NCI-H2081 (cell line): ENCODE measurements at places on chromosomes 5 and 9.

DNA sequence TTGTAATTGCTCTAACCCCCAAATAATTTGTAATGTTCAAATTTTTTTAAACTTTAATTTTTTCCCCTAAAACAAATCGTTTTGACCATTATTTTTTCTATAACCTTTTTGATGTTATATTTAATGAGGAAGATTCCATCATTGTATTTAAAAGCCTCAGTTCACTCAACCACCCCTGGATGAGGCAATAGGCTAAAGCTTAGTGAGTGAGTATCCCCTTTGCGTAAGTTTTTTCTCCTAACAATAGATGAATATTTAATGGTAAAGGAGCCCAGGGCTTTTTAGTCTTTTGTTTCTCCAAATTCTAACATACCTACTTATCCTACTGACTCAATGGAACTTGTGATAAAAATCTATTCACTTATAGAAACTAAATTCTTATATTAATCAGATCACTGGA, 38.1 kb downstream of the ALDH1A1 start:
- no peak for DNase-seq

GRCh38 chr5:170636206-170636605, 132.4 kb downstream of the KCNIP1 start:
- DNase-seq = no peak

DNA sequence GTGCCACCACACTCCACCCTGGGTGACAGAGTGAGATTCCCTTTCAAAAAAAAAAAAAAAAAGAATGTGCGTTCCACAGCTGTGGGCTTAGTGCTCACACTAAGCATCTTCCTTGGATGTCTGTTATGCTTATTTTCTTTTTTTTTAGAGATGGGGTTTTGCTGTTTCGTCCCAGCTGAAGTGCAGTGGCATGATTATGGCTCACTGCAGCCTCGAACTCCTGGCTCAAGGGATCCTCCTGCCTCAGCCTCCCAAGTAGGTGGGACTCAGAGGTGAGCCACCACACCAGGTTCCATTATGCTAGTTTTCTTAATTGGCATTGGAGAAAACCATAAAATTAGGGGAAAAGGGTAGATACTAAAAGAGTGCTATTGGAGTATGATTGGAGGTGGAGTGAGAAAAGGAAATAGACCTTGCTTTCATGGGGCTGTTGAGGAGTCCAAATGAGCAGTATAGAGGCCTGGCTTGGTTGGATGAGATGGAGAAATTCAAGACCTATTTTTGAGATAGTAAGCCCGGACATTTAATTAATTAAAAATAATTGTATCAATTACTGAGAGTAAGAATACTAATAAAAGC, 978 bp upstream of the BRD3OS start:
- DNase-seq = no peak

GRCh38 chr5:98909363-98909762, 19.4 kb downstream of the CHD1 start:
- no peak for DNase-seq

DNA sequence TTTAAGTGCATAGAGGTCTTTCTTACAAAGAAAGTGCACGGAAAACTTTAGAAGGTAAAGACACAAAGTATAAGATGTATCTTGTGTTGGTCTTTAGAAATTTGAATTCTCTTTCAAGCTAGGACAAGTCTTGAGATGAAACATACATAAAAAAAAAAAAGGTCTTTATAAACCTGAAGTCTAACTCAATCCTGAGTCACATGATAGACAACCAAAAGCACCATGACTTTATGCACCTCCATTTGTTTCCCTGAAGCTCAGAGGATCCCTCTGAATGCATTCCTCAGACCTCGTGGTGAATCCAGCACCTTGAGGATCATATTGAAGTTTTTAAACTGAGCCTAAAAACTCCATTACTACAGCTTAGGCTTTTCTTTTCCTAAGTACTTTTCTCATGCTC, 91.8 kb downstream of the RAB3C start:
- no peak for DNase-seq

DNA sequence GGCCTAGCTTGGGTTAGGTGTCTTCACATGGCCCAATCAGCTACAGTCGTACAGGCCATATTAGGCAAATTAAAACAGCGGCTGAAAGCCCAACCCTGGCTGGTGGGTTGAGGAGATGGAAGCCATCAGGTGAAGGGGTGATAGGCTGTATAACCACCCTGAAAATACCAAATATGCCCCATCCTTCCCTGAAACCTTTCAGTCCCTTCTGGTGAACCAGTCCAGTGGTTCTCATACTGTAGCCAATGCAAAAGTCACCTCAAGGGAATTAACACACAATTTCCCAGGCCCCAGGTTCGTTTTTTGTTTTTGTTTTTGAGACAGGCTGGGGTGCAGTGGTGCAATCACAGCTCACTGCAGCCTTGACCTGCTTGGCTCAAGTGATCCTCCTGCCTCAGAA, 19.8 kb upstream of the KCNV2 start:
- DNase-seq = no peak

DNA sequence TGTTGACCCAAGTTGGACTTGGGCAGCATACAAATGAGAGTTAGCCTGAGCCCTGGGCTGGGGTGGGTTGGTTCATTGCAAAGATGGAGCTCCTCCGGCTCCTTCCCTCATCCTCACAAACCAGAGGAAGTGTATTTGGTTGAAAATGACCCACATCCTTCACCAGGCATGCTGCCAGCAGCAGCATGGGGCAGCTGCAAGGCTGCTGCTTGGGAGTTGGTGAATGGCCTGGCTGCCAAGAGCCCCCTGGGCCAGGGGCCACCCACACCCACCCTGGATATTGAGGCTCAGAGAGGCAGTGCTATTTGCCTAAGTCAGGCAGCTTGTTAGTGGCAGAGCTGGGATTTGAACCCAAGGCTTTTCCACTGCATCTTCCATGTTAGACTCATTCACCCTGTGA, 29.5 kb downstream of the PPARGC1B start:
- DNase-seq = peak; percentile 58

- no peak for DNase-seq
Measured at GRCh38 chr9:12915366-12915954, 140.6 kb downstream of the LURAP1L start.

DNA sequence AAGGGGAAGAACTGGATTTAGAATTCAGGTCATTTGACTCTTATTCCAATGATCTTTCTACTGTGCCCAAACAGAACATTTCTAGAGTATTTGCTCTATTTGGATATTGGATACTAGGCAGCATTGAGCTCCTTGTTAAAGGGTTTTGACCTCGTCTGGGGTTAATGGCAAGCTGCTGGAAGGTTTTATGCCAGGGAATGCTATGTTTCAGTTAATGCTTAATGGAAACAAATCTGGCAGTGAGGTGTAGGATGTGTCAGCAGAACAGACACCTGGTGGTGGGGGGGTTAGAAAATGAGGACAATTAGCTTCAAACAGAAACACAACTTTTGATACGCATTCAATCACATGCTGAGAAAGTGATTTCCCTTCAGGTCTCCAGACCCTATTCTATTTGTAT, 51.5 kb downstream of the AGXT2 start:
- no peak for DNase-seq

- DNase-seq = no peak
Measured at GRCh38 chr9:114261026-114261425, 61.9 kb upstream of the ORM1 start.
